ENCODE measurements at places on chromosomes 1 and 21. TPM values are rescaled to one million over a fixed set of nuclear protein-coding genes. Genes with fewer than 3 reads are reported as not detected.

Gene FCMR
- 2.4 TPM for polyA plus RNA-seq

Gene TNFRSF1B
- 15.0 TPM for polyA plus RNA-seq

Gene COL8A2
- 0.84 TPM for polyA plus RNA-seq

Gene GPR153
- polyA plus RNA-seq, result 13.8 TPM

Gene SYCP1
- polyA plus RNA-seq, result 0.31 TPM

Gene FUBP1
- polyA plus RNA-seq, result 360 TPM

Gene MIXL1
- polyA plus RNA-seq, result 2.3 TPM

Gene HAO2
- 0.42 TPM for polyA plus RNA-seq

DNA sequence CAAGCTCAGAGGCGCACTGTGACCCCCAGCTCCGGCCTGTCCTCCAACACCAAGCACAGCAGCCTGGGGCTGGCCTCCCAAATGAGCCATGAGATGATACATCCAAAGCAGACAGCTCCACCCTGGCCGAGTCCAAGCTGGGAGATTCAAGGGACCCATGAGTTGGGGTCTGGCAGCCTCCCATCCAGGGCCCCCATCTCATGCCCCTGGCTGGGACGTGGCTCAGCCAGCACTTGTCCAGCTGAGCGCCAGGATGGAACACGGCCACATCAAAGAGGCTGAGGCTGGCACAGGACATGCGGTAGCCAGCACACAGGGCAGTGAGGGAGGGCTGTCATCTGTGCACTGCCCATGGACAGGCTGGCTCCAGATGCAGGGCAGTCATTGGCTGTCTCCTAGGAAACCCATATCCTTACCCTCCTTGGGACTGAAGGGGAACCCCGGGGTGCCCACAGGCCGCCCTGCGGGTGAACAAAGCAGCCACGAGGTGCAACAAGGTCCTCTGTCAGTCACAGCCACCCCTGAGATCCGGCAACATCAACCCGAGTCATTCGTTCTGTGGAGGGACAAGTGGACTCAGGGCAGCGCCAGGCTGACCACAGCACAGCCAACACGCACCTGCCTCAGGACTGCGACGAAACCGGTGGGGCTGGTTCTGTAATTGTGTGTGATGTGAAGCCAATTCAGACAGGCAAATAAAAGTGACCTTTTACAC lies 29.1 kb downstream of the SLC19A1 start:
- peak; percentile 80 for DNase-seq

- DNase-seq, result no peak
These were observed 73.2 kb downstream of the BCAR3 start for GRCh38 chr1:93608187-93609109.

- DNase-seq, result no peak
These were observed 2.7 kb upstream of the RAD54L start for GRCh38 chr1:46244656-46245371.

DNA sequence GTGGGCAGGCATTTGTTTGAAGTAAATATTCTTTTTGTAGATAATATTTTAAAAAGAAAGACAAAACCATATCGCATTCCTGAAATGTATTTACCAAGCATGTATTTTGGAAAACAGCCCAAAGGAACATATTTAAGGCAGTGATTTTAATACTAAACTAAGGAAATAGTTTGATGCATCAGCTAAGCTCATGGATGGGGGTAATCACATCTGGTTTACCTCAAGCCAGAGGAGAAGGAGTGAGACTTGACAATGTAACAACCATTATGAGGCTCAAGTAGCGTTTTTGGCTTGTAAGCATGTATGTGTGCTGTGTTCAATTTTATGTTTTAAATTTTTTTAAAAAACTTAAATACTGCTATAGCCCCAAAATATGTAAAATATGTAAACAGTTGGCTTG lies 390.5 kb downstream of the DISC1 start:
- no peak for DNase-seq

GRCh38 chr1:22420455-22421053 lies 31.1 kb upstream of the ZBTB40 start:
- DNase-seq, result peak; percentile 82

DNA sequence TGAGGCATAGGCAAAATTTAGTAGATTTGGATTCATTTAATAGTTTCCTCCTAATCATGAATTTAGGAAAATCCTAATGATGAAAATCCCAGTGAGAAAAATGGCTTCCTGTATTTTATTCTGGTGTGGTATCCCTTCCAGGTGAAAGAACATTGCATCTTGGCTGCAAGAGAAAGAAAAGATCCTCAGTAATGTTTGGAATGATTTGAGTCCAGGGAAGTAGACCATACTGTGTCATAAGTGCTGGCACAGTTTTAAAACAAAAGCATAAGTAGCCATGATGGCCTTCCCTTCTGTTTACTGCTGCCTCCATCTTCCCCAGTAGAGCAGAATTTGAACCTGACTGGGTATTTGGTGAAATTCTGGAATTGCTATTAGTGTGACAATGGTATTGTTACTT lies 52.8 kb downstream of the CACHD1 start:
- no peak for DNase-seq

DNA sequence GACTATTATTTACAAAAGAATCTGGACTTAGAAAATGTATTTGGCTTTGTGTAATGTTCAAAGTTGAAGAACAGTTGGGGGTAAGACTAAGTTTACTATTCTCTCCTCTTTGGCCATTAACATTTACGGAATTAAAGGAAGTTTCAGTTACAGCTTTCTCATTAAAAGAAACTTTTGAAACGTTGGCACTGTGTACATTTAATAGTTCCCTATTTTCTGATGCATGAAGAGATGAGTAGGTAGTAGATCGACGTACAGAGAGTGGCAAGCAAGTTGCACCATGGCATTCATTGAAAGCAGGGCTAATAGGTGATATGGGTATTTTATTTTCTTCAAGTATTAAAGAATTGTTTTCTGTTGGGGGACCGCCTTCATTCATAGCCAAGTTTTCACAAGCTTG lies 3.2 kb downstream of the ASPM start:
- no peak for DNase-seq

- DNase-seq, result no peak
These were observed 7.2 kb upstream of the ETS2 start for GRCh38 chr21:38798481-38798882.

- no peak for DNase-seq
These were observed 50.2 kb upstream of the NUF2 start for GRCh38 chr1:163271535-163271934.

- DNase-seq, result no peak
These were observed 79.0 kb upstream of the IFFO2 start for GRCh38 chr1:19035377-19036040.

- DNase-seq, result no peak
These were observed 16.5 kb downstream of the S100A6 start for GRCh38 chr1:153519242-153519641.

GRCh38 chr1:202162047-202162417 lies 1.6 kb upstream of the PTPN7 start:
- DNase-seq, result no peak

DNA sequence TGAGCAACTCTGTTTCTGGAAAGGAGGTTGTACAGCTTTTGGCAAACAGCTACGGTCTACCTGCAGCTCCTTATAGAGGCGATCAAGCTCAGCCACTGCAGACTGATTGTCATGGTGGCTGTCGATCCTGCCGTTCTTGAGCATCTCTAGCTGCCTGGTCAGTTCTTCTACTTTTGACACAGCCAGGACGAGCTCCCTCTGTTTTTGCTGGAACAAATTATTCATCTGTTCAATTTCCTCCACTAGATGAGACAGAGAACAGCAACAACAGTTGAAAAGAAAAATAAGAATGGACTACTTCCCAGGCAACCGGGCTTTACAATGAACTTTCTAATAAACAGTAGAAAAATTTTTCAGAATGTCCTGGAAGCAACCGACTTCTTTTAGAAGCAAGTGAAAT lies 42.5 kb downstream of the TP53BP2 start:
- DNase-seq, result no peak

- no peak for DNase-seq
These were observed 237.8 kb upstream of the ADGRL2 start for GRCh38 chr1:81562934-81563333.

GRCh38 chr1:234925440-234926263 lies 203.0 kb downstream of the TOMM20 start:
- DNase-seq, result peak; percentile 36

GRCh38 chr1:184532199-184532598 lies 145.4 kb downstream of the C1orf21 start:
- DNase-seq, result no peak

- no peak for DNase-seq
These were observed 26.5 kb upstream of the LEPR start for GRCh38 chr1:65393928-65394327.

DNA sequence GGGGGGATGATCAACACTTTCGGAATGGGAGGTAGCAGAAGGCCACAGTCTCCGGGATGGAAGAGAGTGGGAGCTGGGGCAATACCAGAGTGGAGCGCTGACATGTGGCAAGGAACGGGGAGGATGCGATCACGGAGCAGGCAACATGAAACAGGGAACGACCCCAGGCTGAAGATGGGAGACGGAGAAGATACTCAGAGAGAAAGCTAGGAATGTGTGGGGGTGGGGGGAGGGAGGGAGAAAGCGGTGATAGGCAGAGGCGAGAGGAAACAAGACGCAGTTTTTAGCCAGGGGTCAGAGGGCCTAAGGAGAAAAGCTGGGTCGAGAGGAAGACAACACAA lies 577 bp downstream of the RAB3GAP2 start:
- DNase-seq, result no peak

DNA sequence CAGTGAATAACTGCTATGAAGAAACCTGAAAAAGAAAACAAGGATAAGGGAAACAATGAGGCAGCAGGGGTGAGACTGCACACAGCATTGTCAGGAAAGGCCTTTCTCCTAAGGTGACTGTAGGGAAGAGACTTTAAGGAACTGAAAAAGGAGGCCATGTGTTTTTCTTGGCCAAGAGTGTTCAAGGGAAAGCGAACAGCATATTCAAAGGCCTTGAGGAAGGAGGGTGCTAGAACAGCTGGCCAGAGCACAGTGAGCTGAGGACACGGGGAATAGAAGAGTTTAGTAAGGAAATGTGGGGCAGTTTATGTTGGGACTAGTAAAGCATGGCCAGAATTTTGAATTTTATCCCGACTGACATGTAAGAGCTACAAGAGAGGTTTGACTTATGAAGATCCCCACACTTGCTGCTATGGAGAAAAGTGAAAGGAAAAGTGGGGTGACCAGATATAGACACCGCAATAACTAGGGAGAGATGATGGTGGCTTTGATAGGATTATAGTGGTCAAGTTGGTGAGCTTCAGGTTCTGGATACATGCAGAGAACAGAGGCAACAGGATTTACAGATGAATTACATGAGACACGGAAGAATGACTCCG lies 1.4 kb downstream of the RWDD2B start:
- no peak for DNase-seq

DNA sequence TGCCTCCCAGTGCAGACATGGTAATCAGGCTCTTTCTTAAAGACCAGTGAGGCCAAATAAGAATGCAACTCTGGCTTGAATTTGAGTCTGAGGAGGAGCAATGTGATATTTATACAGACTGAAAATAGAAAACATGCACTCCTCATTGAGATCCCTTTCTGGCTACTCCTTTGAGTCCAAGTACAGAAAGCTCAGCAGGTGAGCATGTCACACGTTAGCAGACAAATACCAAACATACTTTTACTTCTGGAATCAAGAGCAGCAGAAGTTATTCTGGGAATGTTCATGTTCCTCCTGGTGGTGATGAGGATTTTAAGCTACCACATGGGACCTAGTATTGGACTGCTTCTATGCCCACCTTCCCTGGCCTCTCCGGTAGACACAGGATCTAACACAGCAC lies 48.3 kb downstream of the PGBD5 start:
- DNase-seq, result no peak

DNA sequence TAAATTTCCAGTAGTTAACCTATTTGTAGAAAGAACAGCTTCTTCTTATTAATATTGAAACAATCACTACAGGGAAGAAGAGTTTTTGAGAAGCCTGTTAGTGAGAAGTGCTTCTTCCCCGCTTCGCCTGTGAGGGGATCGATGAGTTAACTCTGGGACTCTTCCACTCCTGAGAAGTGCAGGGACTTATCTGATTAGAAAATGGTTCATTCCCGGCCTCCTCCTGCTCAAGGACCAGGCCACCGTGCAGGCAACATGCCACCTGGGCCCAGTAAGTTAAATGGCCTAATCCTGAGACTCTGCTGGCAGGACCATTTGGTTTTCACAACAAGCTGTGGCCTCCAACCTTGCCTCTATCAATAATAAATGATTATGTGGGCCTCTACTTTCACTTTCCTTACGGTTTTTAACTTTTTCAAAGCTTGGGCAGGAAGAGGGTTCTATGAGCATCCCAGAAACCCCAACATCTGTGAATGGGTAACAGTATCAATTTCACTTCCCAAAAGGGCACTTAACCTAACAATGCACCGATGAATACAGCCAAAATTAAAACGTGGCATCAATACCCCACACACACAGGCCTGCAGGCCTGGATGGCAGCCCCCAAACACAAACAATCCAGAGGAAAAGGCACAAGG lies 33.1 kb downstream of the SIPA1L2 start:
- DNase-seq, result no peak

- no peak for DNase-seq
These were observed 5.9 kb downstream of the SDF4 start for GRCh38 chr1:1225913-1226312.

DNA sequence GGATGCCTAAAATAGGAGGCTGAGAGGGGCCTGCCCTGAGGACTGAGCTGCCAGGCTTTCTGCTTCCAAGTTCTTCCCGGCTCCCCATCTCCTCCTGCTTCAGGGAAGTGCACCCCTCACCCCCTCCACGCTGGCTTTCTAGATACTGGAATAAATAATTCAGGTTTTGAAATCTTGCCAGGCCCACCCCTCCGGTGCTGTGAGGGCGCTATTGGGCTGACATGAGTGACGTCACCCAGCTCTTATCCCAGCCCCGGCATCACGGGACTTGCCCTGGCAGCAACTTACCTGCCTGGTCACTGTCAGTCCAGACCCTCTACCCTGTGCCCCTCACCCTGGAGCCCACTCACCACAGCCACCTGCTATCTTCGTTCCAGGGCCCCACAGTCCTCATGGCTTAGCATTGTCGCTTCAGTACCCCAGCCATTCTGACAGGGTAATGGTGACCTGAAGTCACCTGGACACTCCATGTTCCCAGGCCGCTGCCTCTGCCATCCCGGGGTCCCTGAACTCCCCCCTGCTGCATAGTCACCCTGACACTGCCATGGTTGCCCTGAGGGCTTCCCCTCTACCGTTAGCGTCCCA lies 819 bp upstream of the GPR3 start:
- DNase-seq, result no peak

- peak; percentile 89 for DNase-seq
These were observed 6.7 kb upstream of the WNT2B start for GRCh38 chr1:112501810-112502641.

- DNase-seq, result no peak
These were observed 181.1 kb downstream of the KCNK2 start for GRCh38 chr1:215263636-215264035.
